Right hindlimb (tissue), 1 donor: ENCODE measurements at places on chromosomes 4 and X.

DNA sequence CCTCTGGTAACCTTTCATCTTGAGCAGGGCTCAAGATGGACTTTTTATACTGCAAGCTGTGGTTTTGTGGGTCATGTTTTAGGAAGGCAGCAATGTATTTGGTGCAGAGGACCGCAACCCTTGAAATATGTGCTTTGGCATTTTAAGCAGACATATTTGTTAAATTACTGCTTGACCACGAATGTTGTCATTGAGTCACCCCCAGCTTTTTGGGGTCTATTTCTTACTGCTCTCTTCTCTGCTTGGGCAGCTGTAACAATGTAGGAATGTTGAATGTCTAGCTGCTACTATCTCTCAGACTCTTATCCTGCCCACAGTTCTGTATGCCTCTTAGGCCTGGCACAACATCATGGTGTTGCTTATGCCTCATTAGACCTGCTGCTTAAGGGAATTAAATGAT is 6.0 kb downstream of the RBPJ start:
- no peak for DNase-seq

DNA sequence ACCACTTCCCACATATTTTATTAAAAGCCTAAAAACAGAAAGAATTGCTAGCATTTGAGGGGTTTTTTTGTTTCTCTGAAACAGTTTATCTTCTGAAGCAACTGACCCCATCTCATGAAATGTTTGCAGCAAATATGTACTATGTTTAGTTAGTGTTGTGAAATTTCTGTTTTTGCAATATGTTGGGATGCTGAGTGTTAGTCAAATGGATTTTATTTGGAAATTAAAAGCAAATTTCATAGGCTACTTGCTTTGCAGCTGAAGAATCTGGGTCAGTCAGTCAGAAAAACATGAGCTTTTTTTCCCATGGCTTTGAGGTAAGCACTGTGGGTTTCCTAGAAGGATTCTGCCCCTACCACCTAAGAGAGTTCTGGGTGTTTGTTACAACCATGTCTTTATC is 184.9 kb upstream of the DKK2 start:
- no peak for DNase-seq

- DNase-seq, result no peak
These were observed 150.0 kb downstream of the SPRY1 start for GRCh38 chr4:123546573-123547060.

- no peak for DNase-seq
These were observed 9.7 kb downstream of the SSR4 start for GRCh38 chrX:153804100-153804595.

DNA sequence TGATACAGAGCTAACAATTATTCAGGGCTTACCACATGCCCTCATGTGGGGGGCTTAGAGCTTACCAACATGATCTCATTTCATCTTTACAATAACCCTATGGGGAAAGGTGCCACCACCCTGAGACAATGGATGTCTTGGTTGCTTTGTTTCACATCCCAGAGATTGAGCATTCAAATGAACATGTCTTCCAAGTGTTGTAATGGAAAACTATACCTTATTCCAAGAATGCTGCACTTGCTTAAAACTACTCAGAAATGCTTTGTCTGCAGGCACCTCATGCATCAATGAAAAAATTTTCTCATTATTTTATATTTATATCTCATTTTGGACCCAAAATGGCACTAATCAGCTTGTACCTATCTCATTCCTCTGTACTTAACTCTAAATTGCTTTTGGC is 34.6 kb downstream of the BCLAF3 start:
- no peak for DNase-seq

GRCh38 chrX:45765767-45766166 is 565.1 kb upstream of the DIPK2B start:
- DNase-seq, result no peak

GRCh38 chrX:13000301-13000811 is 25.4 kb downstream of the TMSB4X start:
- DNase-seq, result no peak

GRCh38 chr4:182219411-182220056 is 23.7 kb upstream of the TENM3 start:
- DNase-seq, result no peak

GRCh38 chr4:139740531-139741041 is 75.0 kb downstream of the MGST2 start:
- peak; percentile 78 for DNase-seq

DNA sequence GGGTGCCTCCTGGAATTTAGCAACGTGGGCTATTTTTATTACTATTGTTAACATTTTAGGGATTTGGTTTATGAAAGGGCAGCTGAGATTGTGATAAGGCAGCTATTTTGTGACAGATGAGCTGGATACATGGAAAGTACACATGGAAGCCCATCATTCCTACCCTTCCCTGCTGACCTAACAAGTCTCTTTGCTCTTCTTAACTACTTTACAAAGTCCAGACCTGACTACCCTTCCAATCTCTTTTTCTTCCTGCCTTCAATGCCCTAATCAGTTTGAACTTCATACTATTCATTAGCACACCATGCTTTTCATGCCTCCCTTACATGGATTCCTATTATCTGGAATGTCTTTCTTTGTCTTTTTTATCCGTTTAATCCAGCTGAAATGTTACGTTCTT is 9.4 kb upstream of the AFP start:
- DNase-seq, result no peak

GRCh38 chrX:139758809-139759208 is 50.8 kb upstream of the MCF2 start:
- no peak for DNase-seq

DNA sequence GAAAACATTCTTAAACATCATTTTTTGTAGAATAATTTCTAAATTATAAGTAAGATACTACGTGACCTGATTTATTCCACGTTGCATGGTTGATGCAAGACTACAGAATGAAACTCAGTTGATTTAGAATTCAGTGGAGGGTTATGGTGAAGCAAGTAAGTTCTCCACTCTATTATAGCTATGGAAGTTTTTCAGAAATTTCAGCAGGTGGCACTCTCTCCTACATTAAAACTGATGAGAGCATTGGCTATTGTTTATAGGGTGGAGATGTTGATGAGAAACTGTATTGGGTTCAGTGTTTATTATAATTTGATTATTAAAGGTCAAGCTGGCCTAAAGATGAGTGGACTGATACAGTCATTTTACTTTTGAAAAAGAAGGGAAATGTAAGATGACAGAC is 88.0 kb downstream of the FNIP2 start:
- no peak for DNase-seq

DNA sequence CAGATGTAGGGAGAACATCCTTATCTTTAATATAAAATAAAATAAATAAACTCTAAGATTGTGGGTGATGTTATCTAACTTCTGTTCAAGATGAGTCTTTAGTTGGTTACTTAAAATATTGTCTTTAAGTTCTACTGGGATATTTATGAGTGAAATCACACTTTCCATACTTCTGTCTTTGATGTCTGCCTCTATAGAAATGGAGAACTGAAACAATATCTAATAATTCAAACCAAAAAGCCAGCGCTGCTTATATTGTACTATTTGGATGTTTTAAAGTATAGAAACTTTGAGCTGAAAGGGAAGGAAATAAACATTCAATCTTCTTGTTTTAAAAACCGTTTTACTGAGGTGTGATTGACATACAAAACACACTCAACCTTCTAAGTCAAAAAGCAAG is 44.8 kb upstream of the RPS6KA3 start:
- DNase-seq, result no peak

DNA sequence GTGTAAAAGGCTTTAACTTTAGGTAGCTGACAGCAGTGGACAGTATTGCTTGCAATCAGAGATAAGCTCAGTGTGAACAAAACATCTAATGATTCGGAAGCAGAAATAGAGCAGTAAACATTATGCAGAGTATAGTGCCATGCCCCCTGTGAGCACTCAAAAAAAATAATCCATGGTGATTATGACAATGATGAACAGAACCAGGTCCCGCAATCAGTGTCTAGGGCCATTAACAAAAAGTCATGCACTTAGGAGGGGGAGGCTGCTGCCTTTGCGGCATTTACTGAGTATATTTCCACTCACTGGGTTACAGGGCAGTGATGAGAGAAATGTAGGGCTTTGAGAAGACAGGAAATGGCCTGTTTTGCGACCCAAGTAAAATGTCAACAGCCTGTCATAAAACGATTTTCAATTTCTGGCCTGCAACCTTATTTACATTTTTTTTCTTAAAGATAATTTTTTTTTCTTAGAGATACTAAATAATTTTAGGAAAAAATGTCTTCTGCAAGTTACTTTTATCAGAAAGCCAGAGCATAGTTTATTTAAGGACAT is 27.3 kb upstream of the NEIL3 start:
- no peak for DNase-seq

DNA sequence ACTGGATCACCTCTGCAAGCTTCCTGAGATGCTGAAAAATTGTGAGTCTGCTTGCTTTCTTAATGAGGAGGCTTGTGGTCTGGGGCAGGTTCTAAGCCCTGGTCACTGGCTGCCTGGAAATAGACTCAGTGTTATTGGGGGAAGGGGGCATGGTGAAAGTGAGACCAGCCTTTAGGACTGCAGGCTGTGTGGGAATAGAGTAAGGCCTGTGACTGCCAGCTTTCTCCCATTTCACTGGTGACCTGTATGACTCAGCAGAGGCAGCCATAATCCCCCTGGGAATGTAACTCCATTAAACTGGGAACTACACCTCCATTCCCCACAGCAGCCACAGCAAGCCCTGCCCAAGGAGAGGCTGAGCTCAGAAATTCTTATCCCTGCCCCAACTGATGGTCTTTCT is 55.9 kb upstream of the IL15 start:
- no peak for DNase-seq

DNA sequence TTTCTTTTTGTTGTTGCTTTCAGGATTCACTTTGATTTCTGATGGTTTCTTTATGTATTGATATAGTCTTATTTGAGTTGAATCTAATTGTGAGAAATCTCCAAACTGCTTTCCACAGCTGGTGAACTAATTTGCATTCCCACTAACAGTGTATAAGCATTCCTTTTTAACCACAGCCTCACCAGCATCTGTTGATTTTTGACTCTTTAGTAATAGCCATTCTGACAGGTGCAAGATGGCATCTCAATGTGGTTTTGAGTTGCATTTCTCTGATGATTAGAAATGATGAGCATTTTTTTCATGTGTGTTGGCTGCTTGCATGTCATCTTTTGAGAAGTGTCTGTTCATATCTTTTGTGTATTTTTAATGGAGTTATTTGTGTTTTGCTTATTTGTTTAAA is 1023.1 kb downstream of the SH3BGRL start:
- DNase-seq, result no peak

- peak; percentile 85 for DNase-seq
These were observed 5.6 kb upstream of the KANTR start for GRCh38 chrX:53088136-53088974.

DNA sequence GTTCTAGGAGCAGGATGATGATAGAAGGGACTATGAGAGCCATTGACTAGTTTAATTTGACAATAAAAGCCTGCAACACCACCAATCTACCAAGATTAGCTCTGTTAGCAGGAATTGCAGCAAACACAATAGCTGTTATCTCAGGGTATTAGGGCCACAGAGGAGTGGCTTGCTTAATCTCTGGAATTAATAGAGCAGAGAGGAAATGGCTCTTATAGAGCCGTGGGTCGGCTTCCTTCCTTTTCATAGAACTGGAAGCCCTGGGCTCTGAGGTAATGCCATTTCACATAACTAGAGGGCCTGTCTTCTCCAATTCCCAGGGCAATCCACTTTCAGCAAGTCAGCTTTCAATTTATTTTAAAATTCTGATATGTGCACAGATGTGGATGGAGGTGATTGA is 83.0 kb downstream of the MAMLD1 start:
- no peak for DNase-seq

- DNase-seq, result no peak
These were observed 1240.7 kb downstream of the C4orf33 start for GRCh38 chr4:130336585-130337217.

DNA sequence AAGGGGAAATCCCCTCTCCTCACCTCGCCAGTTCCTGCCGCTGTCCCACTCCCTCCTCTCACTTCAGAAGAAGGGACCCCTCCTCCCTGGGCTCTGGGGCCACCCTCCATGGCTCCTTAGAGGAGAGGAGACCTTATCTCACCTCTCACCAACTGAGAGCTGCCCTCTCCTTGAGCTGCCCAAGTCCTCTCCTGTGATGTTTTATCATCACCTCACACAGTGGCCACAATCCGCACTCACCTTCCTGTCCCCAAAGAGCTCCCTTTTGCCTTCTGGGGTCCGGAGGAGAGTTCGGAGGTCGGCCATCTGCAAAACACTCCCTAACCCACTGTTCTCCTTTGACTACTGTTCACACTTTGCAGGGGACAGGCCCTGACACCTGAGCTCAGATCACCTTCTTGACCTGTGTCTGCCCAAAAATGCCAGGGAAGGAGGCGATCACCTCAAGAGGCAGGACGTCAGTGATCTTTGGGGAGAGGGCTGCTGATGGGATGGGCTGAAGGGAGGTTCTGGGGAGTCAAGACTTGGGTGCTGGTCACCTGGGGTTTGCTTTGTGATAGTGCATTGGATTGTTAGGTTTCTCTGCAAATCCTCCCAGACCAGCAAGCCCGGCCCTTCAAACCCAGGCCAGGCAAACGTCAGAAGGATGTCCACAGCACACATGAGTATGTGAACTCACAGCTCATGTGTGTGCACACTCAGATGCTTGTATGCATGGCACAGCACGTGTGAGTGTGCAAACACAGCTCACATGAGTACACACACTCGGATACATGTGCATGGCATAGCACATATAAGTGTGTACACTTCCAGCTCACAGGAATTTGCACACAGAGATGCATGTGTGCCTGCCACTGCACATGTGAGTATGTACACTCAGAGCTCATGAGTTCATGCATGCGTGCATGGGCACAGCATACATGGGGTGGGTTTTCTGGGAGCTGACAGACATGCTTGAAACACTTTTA is 41.8 kb downstream of the HTRA3 start:
- DNase-seq, result peak; percentile 4

DNA sequence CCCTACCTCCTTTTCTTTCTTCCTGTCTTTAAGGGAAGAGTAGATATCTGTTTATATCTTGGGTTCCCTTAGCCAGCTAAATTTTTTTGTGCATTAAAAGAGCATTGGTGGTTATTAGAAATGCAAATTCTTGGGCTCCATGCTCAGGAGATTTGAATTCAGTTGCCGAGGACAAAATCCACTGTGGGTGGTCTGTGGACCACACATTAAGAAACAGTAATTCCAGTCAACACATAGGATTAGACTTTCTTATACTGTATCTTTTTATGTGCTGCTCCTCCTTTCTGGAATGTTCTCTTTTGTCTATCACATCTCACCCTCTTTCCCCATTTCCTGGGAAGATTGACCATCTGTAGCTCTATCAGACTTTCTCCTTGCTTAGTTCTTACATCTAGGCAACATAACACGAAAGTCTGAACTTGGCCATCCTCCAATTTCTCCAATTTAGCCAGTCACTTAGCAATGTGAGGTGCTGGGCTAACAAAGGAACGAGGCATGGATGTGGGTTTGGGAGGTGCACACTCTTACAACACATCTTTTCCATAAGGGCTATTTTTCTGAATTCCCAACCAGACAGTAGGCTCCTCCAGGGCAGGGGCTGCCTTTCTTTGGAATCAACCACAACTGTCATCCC is 5.3 kb upstream of the PDLIM3 start:
- no peak for DNase-seq

DNA sequence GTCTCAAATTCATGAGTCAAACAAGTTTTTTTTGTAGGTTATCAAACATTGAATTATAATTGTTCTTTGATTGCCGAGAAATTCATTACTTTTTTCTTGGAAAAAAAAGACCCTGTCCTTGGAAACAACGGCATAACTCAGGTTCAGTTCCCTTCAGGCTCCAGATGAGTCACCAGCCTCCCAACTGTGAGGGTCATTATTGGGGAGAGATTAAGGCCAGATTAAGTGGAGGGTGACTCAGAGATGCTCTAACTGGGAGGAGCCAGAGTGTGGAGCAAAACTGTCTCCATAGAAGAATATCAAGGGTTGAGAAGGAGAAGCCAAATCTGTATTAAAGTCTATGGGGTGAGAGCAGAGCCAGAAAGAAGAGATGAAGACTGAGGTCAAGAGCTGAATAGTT is 9.6 kb downstream of the ADGRG4 start:
- DNase-seq, result no peak
